ENCODE measurements at places on chromosomes 3 and 15. TPM values are rescaled to one million over a fixed set of nuclear protein-coding genes. Genes with fewer than 3 reads are reported as not detected.

SNTN gene
- total RNA-seq = not detected

CMTM8 gene
- 1.9 TPM for total RNA-seq

SLC24A5 gene
- 668 TPM for total RNA-seq

SCAANT1 gene
- not detected for total RNA-seq

PATL2 gene
- 3.1 TPM for total RNA-seq

COMMD4 gene
- 130 TPM for total RNA-seq

ZNF80 gene
- not detected for total RNA-seq

PLCH1 gene
- 1.00 TPM for total RNA-seq

CNTN3 gene
- total RNA-seq = under 0.01 TPM

TF gene
- total RNA-seq = under 0.01 TPM

FAM162A gene
- 12.0 TPM for total RNA-seq

CADPS gene
- 0.33 TPM for total RNA-seq

ZIC1 gene
- not detected for total RNA-seq

IL17RB gene
- total RNA-seq = under 0.01 TPM

NDUFAF3 gene
- total RNA-seq = 62.2 TPM

CHST14 gene
- total RNA-seq = 9.7 TPM

RBM5 gene
- 171 TPM for total RNA-seq

ZIC4 gene
- total RNA-seq = not detected

MLH1 gene
- total RNA-seq = 102 TPM

APBA2 gene
- 27.6 TPM for total RNA-seq

FOXB1 gene
- total RNA-seq = not detected

CCRL2 gene
- total RNA-seq = not detected

KLHL24 gene
- total RNA-seq = 75.2 TPM

IQCF5 gene
- total RNA-seq = not detected

IGSF10 gene
- under 0.01 TPM for total RNA-seq

CCNDBP1 gene
- 85.8 TPM for total RNA-seq

SCN5A gene
- not detected for total RNA-seq

LYZL4 gene
- total RNA-seq = not detected

ZCWPW2 gene
- total RNA-seq = 0.93 TPM

ETV5 gene
- 224 TPM for total RNA-seq

TOMM70 gene
- total RNA-seq = 39.9 TPM

TEX55 gene
- not detected for total RNA-seq

NTRK3 gene
- not detected for total RNA-seq

STIMATE gene
- 14.3 TPM for total RNA-seq

All from melanocyte of skin (primary cell).